ENCODE measurements at places on chromosomes 1 and 21.
A peak's percentile ranks its signal among the peaks of the same experiment; 100 is the strongest.

DNA sequence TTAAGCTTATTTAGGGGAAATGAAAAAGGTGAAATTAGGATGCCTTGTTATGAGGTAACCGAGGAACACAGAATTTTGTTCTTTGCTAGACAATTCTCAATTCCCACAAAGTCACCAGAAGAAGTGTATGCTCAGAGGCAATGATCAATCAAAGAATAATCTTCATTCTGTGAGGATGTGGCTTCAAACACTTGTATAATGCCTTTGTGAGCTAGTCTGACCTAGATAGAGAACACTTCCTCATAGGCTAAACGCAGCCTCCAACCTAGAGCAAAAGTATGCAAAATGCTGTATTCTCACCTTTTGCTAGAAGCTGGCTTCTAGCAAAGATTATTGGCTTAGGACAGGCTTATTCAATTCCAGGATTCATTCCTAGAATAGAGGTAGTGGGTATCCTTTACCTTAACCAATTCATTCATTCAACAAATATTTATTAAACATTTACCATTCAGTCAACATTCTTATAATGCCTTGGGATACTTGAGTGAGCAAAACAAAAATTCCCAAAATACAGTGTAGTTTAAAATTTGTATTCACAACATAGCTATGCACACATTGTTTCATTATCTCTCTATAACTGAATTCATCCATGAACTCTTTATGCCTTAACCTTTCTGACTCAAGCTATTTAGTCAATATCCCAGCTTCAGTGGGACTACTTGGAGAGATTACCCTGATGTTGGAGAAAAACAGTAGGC is 530.2 kb downstream of the PTPRC start:
- no peak for DNase-seq

DNA sequence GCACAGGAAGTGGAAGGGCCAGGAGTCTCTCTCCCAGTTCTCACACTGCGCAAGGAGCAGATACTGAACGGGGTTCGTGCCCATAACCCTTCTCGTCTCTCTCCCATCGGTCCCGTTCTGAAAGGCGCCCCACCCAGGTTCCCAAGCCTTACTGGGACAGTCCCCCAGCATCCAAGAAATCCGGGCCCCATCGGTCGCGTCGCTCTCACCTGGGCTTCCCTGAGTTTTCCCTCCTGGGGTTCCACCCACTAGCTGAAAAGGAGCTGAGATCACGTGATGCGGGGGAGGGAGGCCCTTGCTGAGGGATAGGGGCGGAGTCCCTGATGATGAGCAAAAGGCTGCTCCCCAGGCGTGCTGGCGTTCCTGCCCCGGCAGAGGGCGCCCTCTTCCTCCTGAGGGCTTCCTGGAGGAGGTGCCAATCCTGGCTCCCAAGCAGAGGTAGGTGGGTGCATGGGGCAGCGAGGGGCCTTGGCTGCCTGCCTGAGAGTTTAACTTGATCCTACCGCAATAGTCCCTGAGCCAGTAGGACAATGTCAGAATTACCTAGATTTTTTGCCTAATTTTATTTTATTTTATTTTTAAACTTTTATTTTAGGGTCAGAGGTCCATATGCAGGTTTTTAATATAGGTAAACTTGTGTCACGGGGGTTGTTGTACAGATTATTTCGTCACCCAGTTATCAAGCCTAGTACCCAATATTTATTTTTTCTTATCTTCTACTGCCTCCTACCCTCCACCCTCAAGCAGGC is at the start of gene SPOCD1:
Gene SPOCD1, minus strand, starts transcription at position 271 of the 749 bp plus-strand sequence. CDS start 689 bp downstream, outside the sequence.
- peak; percentile 68 for DNase-seq

GRCh38 chr1:98842241-98842640 is 162.4 kb downstream of the PLPPR5 start:
- no peak for DNase-seq

GRCh38 chr1:56439610-56440264 is 139.6 kb downstream of the PLPP3 start:
- no peak for DNase-seq

GRCh38 chr1:55969322-55969721 is 610.0 kb downstream of the PLPP3 start:
- no peak for DNase-seq

DNA sequence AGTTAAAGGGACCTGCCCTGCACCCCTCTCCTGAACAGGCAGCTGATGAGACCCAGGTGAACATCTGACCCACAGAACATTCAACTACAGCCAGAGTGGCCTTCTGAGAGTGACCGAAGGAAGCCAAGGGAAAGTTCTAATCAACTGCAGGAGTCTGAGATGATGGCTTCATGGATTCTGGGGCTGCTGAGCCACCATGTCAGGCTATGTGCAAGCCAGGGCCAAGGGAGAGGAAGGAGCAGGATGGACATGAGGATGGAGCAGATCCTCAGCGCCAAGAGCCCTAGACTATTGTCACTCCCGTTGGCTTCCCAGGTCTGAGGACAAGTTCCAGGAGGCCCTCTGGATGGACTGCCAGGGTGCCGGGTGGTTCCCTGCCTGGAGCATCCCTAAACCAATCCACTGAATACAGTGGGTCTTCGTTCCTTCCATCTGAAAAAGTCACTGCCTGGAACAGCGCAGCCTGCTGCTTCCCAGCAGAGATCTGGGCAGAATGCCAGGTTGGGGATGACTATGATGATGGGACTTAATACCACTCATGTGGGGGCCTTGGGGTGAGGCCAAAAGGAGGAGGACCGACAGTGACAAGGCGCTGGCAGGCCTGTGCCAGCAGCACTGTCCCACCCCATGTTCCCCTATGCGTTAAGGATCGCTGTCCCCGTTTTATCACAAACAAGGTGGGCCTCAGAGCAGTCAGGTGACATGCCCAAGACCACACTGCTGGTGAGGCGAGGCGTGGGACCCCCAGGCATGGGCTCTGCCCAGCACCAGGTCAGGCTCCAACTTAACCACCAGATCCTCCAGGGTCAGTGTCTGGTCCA is 19.8 kb downstream of the SPOCD1 start:
- DNase-seq: no peak

GRCh38 chr1:5532811-5533210 is 459.4 kb downstream of the NPHP4 start:
- no peak for DNase-seq

- DNase-seq: no peak
Measured at GRCh38 chr1:180282401-180283044, 52.5 kb downstream of the LHX4 start.

DNA sequence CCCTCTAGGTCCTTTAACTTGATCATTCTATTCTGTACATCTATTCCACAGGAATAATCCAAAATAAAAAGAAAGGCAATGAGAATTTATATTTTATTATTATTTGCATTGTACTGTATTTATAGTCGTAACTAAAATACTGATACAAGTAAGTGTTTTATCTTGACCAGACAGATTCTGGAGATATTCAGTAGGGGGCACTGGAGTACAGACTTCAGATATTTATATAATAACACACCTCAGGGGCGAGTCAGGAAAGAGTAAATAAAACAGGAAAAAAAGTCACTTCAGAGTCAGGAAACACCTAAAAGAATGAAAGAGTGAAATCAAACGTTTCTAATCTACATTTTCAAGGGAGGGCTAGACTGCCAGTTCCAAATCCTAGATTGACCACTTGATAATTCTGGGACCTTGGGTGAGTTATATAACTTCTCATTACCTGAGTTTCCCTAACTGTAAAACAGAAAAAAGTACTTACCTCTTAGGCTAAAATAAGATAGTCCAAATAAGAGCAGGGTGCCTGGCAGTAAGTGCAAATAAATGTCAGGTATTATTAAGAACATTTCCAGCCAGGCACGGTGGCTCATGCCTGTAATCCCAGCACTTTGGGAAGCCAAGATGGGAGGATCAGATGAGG is 31.1 kb upstream of the MTF1 start:
- DNase-seq: no peak

- DNase-seq: no peak
Measured at GRCh38 chr1:93992954-93993353, 83.7 kb upstream of the GCLM start.

DNA sequence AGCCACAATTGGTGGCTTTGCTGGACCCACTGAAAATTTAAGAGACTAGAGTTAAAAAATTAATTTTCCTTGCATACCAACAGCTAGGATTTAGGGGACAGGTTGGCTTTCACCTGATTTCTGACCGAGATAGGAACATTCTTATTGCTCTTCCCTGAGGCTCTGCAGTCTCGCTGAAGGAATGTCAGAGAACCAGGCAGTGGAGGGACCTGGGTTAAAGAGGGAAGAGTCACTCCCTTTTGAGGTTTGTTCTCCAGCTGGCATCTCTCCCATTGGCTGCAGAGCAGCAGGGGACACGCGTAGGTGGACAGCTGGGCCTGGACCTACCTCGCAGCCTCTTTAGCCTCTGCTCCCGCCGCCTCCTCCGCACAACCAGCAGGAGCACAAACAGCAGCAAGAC is 207.5 kb downstream of the PCP4 start:
- no peak for DNase-seq

- no peak for DNase-seq
Measured at GRCh38 chr1:178746345-178746744, 21.3 kb downstream of the RALGPS2 start.

GRCh38 chr1:162028726-162029125 is 5.1 kb upstream of the OLFML2B start:
- DNase-seq: no peak

DNA sequence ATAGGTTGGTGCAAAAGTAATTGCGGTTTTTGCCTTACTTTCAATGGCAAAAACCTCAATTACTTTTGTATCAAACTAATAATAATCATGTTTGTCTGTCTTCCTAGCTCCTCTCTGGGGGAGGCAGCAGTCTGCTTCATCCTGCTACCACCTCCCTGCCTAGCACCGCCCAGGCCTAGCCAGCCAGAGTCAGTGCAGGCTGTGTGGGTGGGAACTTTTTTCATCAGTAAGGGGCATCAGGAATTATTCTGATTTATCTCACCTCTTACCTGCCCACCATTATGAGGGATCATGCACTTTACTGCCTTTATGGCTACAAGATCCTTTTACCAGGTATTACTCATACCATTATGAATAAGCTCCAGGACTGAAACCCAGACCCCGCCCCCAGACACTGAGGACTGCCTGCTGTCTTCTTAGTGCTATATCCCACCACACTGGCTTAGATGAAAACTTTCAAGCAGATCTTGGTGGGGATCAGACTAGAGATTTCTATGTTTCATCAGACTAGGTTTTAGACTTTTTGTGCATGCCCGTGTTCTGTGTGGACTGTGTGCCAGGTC is 116.4 kb downstream of the PBX1 start:
- no peak for DNase-seq

DNA sequence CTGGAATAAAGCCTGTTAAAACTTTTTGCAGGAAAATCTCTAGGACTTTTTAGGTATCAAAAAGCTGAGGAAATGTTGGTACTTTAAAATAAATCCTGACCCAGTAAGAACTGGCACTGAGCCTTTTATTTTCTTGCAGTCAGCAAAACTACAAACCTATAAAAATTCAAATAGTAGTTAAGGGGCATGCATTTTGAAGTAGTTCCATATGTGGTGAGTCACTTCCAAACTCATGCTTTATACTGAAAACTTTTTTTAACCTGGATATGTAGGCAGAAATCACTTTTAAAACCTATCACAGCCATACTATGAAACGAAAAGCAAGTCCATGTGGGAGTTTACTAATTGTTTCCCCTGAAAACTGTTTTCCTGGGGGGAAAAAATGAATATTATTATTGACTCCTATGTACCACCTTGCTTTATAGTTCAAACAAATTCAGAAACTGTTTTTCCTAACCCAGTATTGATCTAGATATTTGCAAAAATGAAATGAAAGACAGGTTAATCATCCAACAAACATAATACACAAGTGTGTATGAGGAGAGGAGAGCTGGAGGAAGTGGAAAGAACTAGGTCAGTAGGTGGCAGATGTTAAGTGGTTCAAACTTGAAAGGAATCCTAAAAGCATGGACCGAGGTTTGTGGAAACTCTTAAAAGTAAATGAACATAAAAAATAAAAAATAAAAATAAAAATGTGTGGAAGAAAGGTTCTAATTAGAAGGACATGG is 30.5 kb downstream of the NRIP1 start:
- no peak for DNase-seq

DNA sequence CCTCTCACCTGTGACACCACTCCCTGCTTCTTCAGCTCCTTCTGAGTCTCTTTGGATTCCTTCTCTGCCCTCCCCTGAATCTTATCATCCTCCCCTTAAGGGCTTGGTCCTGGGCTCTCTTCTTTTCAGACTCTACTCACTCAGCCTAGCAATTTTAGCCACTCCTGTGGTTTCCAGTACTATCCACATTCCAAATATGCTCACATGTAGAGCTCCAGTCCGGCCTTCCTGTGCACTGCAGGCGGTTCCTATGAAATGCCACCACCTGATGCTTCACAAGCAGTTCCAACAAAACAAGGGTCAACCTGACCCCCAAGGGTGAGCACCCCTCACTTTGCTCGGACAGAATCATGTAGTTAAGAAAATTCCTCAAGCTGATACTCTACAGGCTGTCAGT is 35.9 kb downstream of the MAB21L3 start:
- no peak for DNase-seq

GRCh38 chr1:94648225-94649007 is 106.9 kb upstream of the F3 start:
- no peak for DNase-seq

GRCh38 chr1:208108213-208108608 is 136.0 kb downstream of the PLXNA2 start:
- no peak for DNase-seq

DNA sequence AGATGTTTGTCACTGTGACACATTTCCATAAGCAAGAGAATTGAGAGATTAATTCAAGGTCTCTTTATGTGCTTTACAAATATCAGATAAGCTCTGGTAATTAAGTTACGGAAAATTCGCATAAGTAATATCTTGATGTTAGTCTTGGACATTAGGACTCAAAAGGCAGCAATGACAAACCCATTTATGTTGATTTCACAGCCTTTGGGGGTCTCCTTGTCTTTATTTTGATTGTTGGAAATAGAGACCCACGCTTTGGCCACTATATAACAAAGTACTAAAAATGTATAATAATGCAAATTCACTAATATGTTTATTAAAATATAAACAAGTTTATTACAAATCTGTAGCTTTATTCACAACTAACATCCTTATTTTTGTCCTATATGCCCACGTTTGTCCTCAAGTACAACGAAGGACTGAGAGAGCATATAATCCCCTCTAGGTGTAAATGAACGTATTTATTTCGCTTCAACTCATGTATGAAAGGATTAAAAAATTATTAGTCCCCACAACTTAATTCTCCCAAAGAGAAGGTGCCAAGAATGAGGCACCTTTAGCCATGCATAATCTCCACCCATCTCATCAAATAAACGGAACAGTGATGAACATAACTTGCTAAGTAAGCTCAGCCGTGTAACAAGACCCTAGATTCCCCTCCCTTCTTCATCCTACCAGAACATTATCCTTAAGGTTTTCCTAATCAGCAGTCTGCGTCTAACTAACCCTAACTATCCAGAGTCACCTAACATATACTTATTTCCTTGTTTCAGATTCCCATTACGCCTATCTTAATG is 1.6 kb upstream of the LAMC1 start:
- DNase-seq: no peak

- no peak for DNase-seq
Measured at GRCh38 chr1:117136749-117137148, 15.2 kb upstream of the TRIM45 start.
